ENCODE measurements at places on chromosomes 11 and 22. TPM values are rescaled to one million over a fixed set of nuclear protein-coding genes. Genes with fewer than 3 reads are reported as not detected.

FOSL1 gene
- total RNA-seq, result 6.1 TPM

OSM gene
- 0.11 TPM for total RNA-seq

TRIM48 gene
- not detected for total RNA-seq

OR10G6 gene
- not detected for total RNA-seq

C11orf52 gene
- total RNA-seq, result 0.37 TPM

CARD16 gene
- total RNA-seq, result 42.9 TPM

C22orf23 gene
- 1.8 TPM for total RNA-seq

Data from motor neuron (in vitro differentiated cells).